ENCODE measurements at places on chromosomes 1 and 21.

GRCh38 chr1:90381598-90381997, 335.5 kb downstream of the BARHL2 start:
- DNase-seq, result no peak

- no peak for DNase-seq
Observed at GRCh38 chr1:202804126-202804525, 4.1 kb downstream of the KDM5B start.

DNA sequence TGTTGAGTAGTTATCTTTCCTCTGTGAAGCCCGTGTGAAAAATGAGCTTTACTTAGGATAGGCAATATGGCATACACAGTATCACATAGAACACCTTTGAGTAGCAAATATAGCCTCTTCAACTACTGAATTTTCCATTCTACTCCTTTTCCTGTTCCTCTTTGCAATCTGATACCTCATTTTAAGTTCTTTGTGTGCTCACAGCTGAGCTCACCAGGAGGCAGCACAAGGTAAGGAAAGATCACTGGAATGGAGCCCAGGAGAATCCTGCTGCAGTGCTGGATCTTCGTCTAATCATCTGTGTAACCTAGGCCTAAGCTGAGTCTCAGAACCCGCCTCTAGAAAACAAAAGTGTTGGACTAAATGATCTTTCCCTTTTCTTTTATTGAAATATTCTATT, 171.0 kb downstream of the LRRC40 start:
- DNase-seq, result no peak

DNA sequence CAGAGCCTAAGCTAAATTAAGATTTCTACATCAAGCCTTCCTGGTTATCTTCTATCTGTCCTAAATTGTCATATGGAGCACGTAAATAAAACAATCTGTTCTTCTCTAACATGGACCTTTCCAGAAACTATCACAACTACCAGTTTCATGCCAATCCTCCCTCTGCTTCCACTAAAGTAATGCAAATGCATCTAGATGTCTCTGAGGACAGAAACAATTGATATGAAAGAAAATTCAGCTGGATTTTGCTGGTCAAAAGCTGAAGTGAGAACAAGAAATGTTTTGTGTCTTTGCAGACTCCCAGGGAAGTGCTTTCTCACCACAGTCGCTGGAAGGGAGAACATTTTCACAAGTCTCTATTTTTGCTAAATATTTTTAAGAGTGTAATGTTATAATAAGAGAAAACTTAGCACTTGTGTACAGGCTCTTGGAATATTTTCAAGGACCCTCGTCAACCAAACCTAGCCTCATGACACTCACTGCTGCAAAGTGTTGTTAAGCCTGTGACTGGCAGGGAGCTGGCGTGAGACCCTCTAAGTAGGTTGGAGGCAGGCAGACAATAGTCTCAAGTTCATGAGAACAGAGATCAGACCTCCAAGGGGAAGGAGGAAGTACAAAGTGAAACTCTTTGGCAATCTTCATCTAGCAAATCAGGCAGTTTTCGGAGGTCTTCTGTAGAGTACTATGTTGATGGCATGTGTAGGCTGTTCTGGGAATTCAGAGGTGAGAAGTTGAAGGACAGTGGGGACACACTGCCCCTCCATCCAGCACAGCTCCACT, 38.8 kb downstream of the DNASE2B start:
- no peak for DNase-seq

- no peak for DNase-seq
Observed at GRCh38 chr1:14415396-14415795, 183.1 kb upstream of the KAZN start.

DNA sequence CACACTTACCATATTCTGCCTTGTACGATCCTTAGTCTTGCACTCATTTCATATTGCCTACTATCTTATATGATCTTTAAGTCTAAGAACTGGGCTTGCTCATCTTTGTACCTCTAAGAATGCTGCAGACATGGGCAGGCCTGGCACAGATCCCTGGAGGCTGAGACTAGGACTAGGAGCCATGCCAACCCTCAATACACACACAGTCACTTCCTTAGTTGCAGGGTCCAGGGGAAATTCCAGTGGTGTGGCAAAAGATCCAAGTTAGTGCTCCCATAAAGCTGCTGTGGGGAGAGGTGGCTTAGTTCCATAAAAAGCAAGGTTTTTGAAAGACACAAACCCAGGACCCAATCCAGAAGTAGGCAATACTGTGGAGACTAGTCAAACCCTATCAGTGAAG, 59.9 kb downstream of the CYYR1 start:
- DNase-seq, result no peak

- no peak for DNase-seq
Observed at GRCh38 chr1:84348759-84349158, 47.3 kb downstream of the SAMD13 start.

- DNase-seq, result no peak
Observed at GRCh38 chr1:221994939-221995338, 253.1 kb upstream of the DUSP10 start.

DNA sequence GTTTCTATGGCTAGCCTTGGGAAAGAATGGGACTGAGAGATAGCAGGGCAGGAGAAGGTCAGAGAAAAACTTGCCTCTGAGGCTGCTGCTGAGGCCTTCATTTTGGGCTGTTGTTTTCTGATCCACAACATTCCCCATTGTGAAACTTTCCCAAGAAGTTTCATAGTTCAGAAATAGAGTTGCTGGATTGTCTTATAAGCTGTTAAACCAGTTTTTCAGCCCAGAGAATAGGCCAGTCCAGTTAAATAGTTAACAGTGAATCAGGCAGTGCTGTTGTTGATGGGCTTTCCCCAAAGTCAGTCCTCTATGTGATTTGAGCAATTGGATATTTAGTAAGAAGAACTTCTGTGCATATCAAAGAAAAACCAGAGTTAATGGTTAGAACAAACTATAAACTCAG, 77.0 kb downstream of the C21orf91 start:
- DNase-seq, result no peak

- DNase-seq, result no peak
Observed at GRCh38 chr1:100955322-100955721, 59.4 kb downstream of the SLC30A7 start.

DNA sequence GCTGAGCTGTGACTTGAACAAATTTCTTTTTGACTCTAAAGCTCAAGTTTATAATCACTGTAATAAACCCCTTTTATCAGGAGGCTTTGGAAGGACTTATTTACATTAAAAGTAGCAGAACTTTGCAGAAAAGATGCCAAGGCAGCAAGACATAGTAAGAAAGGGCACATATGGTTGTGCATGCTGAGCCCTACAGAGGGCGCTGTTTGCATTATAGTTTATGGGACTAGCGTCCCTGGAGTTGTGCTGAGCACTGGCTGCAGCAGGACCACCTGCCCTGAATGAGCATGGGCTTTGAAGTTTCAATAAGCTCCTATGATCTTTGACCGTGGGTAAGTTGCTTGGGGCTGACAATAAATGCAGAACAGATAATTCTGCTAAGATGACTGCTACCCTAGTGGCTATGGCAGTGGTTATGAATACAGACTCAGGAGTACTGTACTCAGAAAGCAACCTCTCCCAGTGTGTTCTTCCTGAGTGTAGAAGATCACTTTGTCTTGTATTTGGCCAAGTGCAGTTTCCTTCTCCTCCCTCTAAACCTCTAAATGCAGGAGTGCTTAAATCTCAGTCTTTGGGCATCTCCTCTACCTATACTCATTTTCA, 45.4 kb upstream of the USP1 start:
- no peak for DNase-seq

DNA sequence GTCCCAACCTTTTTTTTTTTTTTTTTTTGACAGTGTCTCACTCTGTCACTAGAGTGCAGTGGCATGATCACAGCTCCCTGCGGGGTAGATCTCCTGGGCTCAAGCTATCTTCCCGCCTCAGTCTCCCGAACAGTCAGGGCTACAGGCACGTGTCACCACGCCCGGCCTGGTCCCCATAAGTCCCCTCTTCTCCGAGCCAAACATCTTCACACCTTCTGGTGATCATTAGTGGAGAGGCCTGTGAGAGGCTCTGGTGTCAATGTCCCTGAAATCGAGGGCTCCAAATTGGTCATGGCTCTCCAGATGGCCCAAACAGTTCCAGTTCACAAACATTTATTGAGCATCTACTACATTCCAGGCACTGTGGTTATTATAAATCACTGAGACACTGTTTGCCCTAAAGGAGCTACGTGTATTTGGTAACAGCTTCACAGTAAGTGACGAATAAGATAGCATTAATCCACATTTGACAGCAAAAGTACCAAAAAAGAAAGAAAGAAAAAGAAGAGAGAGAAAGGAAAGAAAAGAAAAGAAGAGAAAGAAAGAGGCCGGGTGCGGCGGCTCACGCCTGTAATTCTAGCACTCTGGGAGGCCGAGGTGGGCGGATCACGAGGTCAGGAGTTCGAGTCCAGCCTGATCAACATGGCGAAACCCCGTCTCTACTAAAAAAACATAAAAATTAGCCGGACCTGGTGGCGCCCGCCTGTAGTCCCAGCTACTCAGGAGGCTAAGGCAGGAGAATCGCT, 867 bp upstream of the TIMM17A start:
- DNase-seq, result no peak

GRCh38 chr1:216702170-216702569, 21.1 kb downstream of the ESRRG start:
- DNase-seq, result no peak

GRCh38 chr1:87064309-87064708, 149.9 kb downstream of the HS2ST1 start:
- DNase-seq, result no peak

DNA sequence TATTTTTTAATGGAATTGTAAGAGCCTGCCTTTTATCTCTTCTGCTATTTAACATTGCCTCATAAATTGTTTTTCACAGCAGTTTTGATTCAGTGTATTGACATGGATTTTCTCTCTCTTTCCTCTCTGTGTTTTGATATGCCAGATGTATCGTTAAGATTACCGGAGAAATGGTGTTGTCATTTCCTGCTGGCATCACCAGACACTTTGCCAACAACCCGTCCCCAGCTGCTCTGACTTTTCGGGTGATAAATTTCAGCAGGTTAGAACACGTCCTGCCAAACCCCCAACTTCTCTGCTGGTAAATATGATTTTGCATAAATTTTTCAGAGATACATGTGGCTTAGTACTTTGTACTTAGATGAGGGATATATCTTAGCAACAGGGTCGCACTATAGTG, 23.1 kb upstream of the DYNLT5 start:
- no peak for DNase-seq

- DNase-seq, result no peak
Observed at GRCh38 chr1:38464071-38464661, 395.4 kb downstream of the RRAGC start.

- DNase-seq, result no peak
Observed at GRCh38 chr1:54402896-54403295, 3.3 kb downstream of the SSBP3 start.

DNA sequence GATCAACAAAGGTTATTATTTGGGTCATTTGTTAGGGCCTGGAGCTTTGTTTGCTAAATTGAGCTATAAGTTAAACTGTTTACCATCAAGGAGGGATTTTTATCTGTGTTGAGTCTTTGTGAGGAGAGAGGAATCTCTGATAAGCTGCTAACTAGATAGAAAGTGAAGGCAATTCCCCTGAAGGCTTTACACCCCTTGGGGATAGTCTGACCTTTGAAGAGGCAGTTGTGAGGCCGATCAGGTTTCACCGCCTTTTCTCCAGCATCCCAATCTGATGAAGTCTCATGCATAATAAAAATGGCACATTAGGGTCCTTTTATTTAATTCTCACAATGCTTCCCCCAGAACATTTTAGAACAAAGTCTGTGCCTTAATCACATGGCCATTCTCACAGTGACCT, 21.8 kb downstream of the C1orf21 start:
- DNase-seq, result no peak

DNA sequence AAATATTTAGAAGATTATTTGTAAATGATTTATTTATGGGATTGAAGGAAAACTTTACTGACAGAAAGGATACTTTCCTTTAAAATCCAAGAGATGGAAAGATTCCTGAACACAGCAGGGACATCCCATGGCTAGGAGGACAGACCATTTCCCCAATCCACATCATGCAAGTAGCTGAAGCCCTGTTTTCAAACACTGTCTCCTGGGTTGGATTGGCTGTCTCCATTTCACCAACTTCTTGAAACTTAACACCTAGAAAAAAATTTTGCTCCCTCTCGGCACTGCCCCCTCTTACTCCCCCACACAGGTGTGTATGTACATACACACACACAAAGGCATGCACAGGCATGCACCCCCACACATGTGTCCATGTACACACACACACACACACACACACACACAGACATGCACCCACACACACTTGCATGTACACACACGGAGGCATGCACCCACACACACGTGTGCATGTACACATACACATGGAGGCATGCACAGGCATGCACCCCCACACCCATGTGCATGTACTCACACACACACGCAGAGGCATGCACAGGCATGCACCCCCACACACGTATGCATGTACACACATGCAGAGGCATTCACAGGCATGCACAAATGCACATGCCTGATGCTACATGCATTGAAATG, 320.0 kb downstream of the CHRM3 start:
- no peak for DNase-seq

DNA sequence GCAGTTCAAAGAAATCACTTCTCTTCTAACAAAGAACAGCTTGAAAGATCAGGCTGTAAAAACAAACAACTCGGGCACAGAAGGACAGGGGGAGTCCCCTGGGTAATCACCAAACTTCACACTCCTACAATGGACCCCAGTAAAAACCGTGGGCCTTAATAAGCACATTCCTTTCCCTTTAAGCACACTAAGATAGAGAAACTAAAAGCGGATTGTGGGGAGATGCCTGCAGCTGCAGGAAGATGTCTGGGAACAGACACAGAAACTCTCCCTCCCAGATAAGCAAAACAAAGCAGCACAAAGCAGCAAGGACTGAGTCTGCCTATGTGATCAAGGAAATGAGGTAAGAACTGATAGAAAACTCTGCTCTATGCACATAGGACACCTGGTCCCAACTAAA, 37.6 kb upstream of the CTBS start:
- no peak for DNase-seq

GRCh38 chr1:106998431-106999002, 58.0 kb upstream of the PRMT6 start:
- no peak for DNase-seq

GRCh38 chr1:1420654-1421141, 378 bp downstream of the ANKRD65 start:
- DNase-seq, result no peak

- DNase-seq, result no peak
Observed at GRCh38 chr1:2187619-2188018, 7.0 kb downstream of the FAAP20 start.

DNA sequence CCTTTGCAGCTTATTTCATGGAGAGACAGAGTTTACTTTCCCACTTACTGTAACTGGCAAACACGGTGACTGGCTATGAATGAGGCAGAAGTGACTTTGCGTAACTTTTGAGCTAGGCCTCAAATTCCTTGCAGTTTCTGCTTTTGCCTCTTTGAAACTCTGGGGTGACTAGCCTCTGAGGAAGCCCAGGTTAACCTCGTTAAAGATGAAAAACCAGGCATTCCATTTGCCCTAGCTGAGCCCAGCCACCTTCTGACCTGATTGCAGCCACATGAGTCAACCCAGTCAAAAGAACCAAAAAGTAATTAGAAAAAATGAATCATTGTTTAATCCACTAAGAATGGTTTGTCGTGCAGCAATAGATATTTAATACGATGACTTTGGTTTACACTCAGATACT, 20.4 kb downstream of the PRMT6 start:
- DNase-seq, result no peak

- no peak for DNase-seq
Observed at GRCh38 chr21:21159253-21159899, 161.2 kb downstream of the NCAM2 start.

- DNase-seq, result no peak
Observed at GRCh38 chr1:5739561-5740078, 252.6 kb downstream of the NPHP4 start.
